NCI-H526 (cell line): ENCODE measurements at places on chromosomes 16 and 17.

DNA sequence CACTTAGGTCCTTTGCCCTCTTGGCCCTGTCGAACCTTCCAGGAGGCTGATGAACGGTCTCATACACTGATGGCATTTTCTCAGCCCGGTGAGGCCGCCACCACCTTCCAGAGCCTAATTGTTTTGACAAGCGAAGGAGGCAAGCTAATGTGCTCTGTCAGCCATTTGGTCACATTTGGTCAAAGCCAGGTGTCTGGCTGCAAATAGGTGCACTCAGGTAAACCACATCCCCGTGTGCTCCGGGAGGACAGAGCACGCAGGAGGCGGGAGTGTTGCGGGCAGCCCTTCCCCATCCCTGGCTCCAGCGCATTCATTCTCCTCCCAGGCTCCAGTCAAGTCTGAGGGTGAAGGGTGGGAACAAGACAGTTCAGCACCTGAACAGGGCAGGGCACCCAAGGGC, 240.1 kb downstream of the MSI2 start:
- DNase-seq: no peak

- DNase-seq: no peak
Measured at GRCh38 chr16:66936462-66936861, 1.1 kb downstream of the CES2 start.

GRCh38 chr16:17304491-17305119, 166.2 kb downstream of the XYLT1 start:
- peak; percentile 6 for DNase-seq

GRCh38 chr17:77242118-77242851, 101.5 kb downstream of the SEC14L1 start:
- DNase-seq: no peak

DNA sequence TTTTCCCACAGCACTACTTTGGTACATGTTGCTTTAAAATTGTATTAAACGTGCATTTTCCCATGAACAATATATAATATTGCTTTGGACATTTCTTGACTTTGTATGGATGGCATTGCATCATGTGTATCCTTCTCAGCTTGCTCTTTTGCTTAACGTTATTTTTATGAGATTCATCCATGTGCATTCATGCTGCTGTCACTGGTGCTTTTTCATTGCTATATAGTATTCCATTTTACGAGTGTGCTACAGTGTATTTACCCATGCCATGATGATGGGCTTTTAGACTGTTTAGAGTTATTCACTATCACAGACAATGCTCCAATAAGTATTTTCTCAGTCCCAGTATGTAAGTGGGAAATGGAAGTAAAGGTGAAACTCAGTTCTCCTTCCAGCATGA, 195.2 kb upstream of the COX10 start:
- DNase-seq: no peak

- no peak for DNase-seq
Measured at GRCh38 chr16:19680881-19681340, 37.1 kb downstream of the KNOP1 start.

DNA sequence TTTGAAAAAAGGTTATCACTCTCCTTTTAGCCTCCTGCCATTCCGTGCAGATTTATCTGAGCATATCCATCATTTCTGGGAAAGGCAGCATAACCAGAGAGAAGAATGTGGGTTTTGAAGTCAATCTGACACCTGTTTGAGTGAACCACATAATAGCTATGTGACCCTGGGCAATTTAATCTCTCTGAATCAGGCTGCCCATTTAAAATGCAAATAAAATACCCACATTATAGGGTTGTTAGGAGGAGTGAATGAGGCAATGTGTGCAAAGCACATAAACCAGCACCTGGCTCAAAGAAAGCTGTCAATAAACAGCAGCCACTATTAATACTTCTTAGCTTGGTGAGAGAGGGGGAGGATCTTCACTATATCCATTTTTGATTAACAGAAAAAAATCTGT, 88.0 kb downstream of the CACNG1 start:
- DNase-seq: peak; percentile 62

DNA sequence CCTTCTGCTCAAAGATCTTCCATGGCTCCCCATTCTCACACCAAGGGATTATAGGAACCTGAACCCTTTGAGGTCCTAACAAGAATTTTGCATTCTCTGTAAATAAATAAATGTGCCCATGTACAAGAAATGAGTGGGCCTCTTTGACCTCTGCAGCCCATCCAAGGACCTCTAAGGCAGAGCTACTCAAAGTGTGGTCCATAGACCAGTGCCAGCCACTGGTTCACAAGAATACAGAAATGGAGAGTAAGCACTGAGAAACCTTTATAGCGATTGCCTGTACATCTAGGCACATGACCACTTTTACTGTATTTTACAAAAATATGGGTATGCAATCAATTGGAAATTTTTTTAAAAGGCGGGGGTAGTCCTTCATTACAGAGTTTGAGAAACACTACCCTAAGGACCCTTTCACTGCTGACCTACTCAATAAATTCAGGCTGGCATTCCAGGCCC, 7.8 kb upstream of the SRCIN1 start:
- DNase-seq: no peak

GRCh38 chr16:35525979-35526590, 2066.7 kb downstream of the TP53TG3F start:
- peak; percentile 4 for DNase-seq

- no peak for DNase-seq
Measured at GRCh38 chr16:53892155-53892554, 188.2 kb downstream of the FTO start.

- DNase-seq: no peak
Measured at GRCh38 chr17:74945543-74945942, 9.8 kb downstream of the OTOP3 start.

- no peak for DNase-seq
Measured at GRCh38 chr16:23500862-23501225, 9.4 kb downstream of the GGA2 start.

DNA sequence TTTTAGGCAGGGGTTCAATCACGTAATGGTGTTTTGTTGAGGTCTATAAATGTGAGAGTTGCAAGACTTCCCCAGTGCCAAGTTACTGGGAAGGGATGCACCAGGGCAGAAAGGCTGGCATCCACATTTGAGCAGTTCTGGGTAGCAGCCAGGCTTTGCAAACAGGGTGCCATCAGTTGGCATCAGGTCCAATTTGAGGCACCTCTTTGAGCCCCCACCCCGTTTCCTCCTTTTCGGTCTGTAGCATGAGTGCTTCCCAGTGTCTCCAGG, 142.6 kb upstream of the CACNG5 start:
- DNase-seq: no peak
